Stimulated activated CD4-positive, alpha-beta T cell treated with anti-CD3 and anti-CD28 coated beads, Interleukin-15, amount 100 ng/mL, for 1 hour (primary cell): ENCODE measurements at places on chromosomes 12 and 14.
A peak's percentile ranks its signal among the peaks of the same experiment; 100 is the strongest.

DNA sequence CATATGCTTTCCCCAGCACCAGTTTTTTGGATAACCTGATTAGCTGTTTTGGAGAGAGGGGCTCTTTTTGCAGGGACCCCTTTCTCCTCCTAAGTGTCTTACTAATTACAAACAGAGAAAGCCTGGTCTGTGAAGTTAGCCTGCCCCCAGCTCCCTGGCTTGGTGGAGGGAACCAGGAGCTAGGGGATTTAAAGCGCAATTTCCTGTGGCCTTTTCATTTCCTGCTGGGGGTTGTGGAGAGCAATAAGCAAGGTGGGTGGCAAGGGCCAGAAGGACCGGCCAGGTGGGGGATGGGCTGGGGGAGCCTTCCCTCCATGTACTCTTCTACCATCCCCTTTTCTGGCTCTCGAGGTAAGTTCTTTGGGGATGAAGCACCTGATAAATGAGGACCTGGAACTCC lies 4.1 kb upstream of the CISTR start:
- no peak for DNase-seq

DNA sequence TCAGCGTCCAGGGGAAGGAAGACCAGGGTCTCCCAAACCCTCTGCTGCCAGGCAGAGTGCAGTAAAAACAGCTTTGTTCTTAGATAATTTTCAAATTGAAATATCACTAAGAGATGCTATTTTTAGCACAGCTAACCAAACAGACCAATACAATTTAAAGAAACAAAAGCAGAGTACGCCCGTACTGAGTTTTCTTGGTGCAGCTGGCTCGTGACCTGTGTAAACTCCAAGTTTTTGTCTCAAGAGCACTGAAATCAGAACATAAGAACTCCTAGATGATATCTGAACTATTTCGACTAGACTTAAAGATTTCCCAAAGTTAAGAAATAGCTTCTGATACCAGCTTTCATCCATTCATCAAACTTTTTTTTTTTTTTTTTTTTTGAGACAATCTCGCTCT lies 10.3 kb downstream of the ARF3 start:
- DNase-seq = no peak

DNA sequence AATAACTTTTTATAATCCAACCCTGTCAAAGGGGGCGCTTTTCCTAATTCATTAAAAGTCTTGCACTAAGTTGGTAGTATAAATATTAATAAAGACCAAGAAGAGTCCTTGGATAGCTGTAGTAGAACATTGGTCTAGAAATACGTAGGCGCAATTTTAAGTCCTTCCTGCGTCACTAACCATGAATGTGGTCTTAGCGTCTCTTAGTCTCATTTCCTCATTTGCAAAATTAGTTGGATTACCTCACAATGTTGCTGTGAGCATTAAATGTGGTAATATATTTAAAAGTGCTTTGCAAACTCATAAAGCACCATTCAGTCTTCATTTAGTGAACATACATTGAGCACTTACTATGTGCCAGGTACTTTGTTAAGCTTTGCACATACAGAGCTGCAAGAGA lies 149.7 kb downstream of the AEBP2 start:
- DNase-seq = no peak

- no peak for DNase-seq
These were observed 487 bp upstream of the NRDE2 start for GRCh38 chr14:90332271-90332584.

- DNase-seq = peak; percentile 20
These were observed 40.1 kb downstream of the SMIM41 start for GRCh38 chr12:52119398-52120254.

DNA sequence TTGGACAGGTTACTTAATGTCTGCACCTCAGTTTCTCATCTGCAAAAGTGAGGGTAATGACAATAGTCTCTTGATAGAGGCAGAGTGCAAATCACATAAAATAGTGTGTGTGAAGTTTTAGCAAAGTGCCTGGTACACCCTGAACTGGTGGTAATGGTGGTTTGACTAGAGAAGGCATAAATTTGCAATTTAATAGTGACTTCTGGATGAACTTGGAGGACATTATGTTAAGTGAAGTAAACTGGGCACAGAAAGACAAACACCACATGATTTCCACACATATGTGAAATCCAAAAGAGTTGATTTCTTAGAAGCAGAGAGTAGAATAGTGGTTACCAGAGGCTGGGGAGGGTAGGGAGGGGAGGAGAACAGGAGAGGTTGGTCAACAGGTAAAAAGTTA lies 54.8 kb upstream of the FUT8 start:
- no peak for DNase-seq

DNA sequence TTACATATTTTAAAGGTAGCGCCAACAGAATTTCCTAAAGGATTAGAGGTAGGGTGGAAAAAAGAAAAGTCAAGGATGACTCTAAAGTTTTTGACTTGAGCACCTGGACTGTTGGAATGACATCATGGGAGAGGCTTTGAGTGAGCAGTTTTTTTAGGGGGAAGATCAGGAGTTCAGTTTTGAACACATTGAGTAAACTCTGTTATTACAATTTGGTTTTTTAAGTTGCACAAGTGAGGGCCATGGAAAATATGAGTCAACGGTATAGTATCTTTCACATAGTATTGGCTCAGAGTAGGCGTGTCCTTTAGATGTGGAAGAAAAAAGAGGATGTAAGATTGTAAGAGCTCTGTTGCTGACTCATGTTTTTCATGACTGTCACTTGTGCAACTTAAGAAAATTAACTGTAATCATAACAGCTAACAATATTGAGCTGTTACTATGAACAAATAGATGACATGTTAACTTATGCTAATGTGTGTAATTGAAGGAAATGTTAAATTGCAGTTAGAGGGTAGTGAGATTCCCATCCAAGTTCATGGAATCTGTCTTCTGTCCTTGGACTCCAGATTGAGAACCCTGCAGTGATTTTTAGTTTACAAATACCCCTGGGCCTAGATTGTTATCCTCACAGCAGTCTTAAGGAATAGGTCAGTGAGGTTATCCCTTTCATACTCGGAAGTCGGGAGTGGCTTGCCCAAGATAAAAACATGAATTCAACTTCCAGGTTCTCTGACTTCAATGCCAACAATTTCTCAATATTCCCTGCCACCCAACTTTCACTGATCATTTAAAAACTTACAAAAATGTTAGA lies 48.2 kb upstream of the ATP2B1 start:
- DNase-seq = no peak

DNA sequence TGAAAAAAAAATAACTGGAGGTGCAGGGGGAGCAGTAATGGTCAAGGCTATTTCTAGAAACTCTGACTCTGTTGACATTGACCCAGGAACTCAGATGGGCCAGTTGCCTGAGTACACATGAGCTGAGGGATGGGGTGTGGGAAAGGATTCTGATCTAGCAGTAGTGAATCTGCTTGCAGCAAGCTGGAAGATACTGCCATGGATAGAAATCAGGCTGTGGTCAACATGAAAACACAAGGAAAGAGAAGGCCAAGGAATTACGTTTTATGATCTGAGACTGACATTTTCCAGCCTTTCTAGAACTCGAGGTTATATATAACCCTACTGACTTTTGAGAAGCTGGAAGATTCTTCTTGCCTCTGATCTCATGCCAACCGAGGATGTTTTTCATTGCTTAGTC lies 90.0 kb downstream of the ANO6 start:
- DNase-seq = no peak

DNA sequence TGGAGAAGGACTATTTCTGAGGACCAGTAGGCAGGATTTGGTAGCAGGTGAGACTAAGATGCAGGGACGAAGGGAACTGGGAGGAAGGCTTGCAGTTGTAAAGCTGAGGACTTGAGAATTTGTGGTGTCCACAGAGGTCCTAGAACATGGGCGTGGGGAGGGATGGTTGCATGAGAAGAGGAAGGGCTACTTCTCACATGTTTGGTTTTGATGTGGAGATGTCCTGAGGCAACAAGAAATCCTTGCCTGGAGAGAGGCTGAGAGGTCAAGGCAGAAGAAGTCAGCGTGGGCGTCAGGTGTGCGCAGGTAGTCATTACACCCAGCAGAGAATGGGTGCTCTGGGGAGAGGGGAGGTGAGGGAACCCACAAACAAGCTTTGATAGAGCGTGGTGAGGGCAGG lies 5.7 kb upstream of the RABGGTA start:
- DNase-seq = no peak

- DNase-seq = no peak
These were observed 141.7 kb upstream of the NRXN3 start for GRCh38 chr14:78028471-78028870.

DNA sequence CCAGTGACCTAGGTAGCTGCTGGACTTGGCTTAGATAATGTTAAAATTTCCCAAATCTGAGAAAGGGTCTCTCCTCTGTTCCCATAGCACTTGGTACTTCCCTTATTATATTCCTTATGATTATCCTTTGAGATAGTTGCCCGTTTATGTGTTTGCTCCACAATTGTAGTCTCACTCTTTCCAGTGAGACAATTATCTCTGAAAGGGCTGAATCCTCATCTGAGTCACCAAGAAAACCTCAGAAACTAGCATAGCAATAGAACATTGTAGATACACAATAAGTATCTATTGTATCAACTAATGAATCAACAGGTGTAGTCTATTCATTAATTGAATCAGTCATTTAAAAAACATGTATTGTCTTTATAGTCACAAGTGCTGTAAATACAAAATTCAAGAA lies 119.1 kb upstream of the FAR2 start:
- no peak for DNase-seq

- no peak for DNase-seq
These were observed 434.1 kb downstream of the NOVA1 start for GRCh38 chr14:26163761-26164160.

GRCh38 chr12:11756523-11756922 lies 107.0 kb downstream of the ETV6 start:
- no peak for DNase-seq

DNA sequence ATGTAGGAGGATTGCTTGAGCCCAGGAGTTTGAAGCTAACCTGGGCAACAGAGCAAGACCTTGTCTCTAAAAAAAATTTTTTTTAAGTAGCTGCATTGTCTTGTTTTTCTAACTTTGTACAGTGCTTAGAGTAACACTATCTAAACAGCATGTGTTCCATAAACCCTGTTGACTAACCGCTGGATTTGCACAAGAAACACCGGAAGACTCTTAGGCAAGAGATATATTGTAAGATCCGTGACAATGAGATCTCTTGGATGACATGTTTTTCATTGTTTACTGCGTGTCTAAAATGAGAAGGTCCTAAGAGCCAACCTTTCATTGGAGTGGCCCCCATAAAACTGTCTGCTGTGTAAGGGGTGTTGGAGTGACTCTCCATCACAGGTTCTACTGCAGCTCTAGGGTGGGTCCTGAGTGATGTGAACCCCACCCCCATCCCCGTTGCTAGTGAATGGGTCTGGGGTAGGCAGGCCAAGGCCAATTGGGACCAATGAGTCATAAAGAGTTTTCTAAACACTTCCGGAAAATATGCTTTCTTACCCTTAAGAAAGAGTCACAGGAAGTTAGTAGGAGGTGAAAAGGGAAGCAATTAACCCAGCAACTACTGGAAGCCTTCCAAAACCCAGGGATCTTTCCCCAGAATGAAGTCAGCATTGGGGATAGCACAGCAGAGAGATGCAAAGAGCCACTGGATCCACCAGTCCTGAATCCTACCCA lies 24.3 kb upstream of the PCNX1 start:
- DNase-seq = no peak

DNA sequence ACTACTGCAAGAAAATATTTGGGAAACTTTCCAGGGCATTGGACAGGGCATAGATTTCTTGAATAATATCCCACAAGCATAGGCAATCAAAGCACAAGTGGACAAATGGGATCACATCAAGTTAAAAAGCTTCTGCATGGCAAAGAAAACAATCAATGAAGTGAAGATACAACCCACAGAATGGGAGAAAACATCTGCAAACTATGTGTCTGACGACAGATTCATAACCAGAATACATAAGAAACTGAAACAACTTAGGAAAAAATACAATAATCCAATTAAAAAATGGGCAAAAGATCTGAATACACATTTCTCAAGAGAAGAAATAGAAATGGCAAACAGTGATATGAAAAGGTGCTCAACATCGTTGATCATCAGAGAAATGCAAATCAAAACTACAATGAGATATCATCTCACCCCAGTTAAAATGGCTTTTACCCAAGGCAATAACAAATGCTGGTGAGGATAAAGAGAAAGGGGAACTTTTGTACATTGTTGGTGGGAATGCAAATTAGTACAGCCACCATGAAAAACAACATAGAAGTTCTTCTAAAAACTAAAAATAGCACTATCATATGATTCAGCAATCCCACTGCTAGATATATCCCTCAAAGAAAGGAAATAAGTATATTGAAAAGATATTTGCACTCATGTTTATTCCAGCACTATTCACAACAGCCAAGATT lies 33.8 kb upstream of the ATP2B1 start:
- DNase-seq = no peak

GRCh38 chr14:73455294-73455693 lies 3.1 kb downstream of the NUMB start:
- DNase-seq = no peak

DNA sequence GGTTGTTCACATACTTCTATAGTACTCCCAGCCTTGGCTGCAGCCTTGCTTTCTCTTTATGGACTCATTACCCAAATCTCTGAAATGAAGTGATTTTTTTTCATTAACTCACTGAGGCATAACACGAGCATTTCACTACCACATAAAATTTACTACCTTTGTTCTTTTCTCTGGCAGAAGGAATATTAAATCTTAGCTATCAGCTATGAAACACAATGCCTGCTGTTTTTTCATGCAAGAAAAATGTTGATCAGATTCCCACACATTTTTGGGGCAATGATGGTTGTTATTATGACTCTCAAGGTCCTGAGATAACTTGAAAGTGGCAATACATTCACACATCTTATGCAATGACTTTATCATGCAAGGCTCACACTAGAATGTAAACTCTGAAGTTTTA lies 225.3 kb upstream of the ATP2B1 start:
- no peak for DNase-seq

GRCh38 chr12:93664573-93665138 lies 12.5 kb upstream of the CRADD start:
- DNase-seq = no peak

DNA sequence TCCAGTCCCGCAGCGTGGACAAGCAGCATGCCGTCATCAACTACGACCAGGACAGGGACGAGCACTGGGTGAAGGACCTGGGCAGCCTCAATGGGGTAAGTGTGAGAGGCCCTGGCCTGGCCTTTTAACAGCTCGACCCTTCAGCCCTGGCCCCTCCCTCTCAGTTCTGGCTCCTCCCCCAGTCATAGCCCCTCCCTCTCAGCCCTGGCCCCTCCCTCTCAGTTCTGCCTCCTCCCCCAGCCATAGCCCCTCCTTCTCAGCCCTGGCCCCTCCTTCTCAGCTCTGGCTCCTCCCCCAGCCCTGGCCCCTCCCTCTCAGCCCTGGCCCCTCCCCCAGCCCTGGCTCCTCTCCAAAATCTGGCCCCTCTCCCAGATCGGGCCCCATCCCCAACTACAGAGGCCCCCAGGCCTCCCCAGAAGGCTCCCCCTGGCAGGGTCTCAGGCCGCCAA lies 11.2 kb downstream of the CEP170B start:
- DNase-seq = no peak

- no peak for DNase-seq
These were observed 2.3 kb upstream of the PAWR start for GRCh38 chr12:79692860-79693577.

DNA sequence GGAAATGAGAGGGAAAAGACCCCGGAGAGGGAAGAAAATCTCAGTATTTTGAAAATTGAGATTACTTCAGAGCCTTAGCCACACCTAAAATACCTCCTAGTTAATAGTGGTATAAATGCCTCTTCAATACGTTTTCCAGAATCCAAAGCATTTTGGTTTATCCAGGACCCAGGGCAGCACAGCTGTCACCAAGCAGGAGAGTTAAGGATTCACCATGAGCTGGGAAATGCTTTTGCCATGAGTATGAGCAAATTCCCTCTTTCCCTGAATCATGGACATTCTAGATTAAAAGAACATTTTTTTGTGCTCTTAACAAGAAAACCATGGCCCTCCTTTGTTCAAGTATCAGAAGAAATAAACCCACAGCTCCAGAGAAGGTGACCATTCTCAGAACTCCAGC lies 21.8 kb upstream of the RTRAF start:
- no peak for DNase-seq
